CD4-positive, alpha-beta memory T cell (primary cell): ENCODE measurements at places on chromosomes 3 and 15.

- peaks cover 13% of the 10 kb centered on the region for H3K36me3 ChIP-seq
- H3K27ac ChIP-seq, result no peak overlapping the region
- no peak for DNase-seq
- no peaks in the 10 kb centered on the region for H3K27me3 ChIP-seq
- no peaks in the 10 kb centered on the region for H3K4me1 ChIP-seq
Measured at GRCh38 chr3:52570076-52570475, 33.7 kb downstream of the UQCC5 start.

DNA sequence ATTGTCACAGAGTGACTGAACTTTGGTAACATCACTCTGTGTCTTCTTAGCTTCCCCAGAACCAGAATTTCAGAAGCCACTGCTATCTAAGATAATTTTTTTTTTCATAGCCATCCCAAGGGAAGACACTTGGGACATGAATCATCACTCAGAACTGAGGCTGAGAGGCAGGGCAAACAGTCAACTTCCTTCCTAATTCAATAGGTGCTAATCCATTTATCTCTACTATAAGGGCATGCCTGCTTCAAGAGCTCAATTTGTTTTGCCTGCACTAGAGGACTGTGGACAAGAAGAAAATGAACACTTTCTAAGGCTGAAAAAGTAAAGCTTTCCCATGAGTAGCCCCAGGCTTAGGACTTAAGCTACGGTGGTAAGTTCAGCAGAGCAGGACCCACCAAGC, 56.7 kb upstream of the MYRIP start:
- H3K27me3 ChIP-seq, result no peaks in the 10 kb centered on the region
- no peaks in the 10 kb centered on the region for H3K36me3 ChIP-seq
- no peaks in the 10 kb centered on the region for H3K4me1 ChIP-seq
- no peak overlapping the region for H3K4me3 ChIP-seq
- no peak for DNase-seq
- H3K27ac ChIP-seq, result no peak overlapping the region

DNA sequence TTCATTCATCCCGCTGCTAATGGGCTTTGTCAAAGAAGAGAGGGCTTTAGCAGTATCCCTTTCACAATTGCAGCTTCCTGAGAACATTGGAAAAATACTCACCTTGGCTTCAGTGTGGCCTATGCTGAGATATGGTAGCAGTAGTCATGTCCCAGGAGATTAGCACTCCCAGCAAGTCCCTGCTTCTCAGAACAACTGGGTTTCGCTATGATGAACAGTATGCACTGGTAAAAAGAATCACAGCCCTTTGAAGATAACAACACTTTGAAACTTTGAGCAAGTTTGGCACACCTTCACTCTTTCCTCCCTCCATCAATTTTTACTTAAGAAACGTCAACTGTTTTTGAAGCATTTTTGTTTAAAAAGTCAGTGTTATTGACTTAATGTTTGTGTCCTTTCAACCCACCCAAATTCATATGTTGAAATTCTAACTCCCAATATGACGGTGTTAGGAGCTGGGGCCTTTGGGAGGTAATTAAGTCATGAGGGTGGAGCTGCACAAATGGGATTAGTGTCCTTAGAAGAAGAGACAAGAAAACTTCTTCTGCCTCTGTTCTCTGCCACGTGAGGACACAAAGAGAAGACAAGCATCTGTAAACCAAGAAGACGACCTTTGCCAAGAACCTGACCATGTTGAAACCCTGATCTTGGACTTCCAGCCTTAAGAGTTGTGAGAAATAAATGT, 17.8 kb upstream of the PLSCR4 start:
- no peak overlapping the region for H3K4me3 ChIP-seq
- no peaks in the 10 kb centered on the region for H3K36me3 ChIP-seq
- no peaks in the 10 kb centered on the region for H3K4me1 ChIP-seq
- no peak overlapping the region for H3K27ac ChIP-seq

- peaks cover 8% of the 10 kb centered on the region for H3K4me1 ChIP-seq
- no peaks in the 10 kb centered on the region for H3K27me3 ChIP-seq
- DNase-seq, result no peak
- peak overlapping the region; percentile 66 for H3K4me3 ChIP-seq
- no peaks in the 10 kb centered on the region for H3K36me3 ChIP-seq
Measured at GRCh38 chr3:123067689-123068600, 1.1 kb downstream of the PDIA5 start.

DNA sequence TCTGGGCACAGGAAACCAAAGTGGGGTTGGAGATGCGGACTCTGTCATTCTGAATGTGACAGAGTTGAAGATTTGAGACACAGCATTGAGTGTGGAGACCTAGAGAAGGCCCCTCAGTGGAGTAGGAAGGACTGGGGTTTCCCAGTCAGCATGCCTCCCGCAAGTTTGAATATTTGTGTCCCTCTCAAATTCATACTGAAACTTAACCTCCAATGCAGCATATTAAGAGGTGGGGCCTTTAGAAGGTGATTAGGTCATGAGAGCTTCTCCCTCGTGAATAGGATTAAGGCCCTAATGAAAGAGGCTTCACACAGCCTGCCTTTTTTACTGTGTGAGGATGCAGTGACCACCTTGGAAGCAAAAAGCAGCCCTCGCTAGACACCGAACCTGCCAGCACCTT, 8.0 kb downstream of the HDDC3 start:
- peaks cover 6% of the 10 kb centered on the region for H3K4me1 ChIP-seq
- DNase-seq, result no peak
- no peaks in the 10 kb centered on the region for H3K27me3 ChIP-seq
- no peak overlapping the region for H3K27ac ChIP-seq

- no peaks in the 10 kb centered on the region for H3K36me3 ChIP-seq
- H3K4me1 ChIP-seq, result no peaks in the 10 kb centered on the region
- H3K4me3 ChIP-seq, result no peak overlapping the region
- DNase-seq, result no peak
Measured at GRCh38 chr3:21919383-21919782, 168.4 kb upstream of the ZNF385D start.

GRCh38 chr3:5874931-5875341, 687.4 kb downstream of the EDEM1 start:
- H3K36me3 ChIP-seq, result no peaks in the 10 kb centered on the region
- H3K4me1 ChIP-seq, result no peaks in the 10 kb centered on the region
- DNase-seq, result no peak
- no peak overlapping the region for H3K27ac ChIP-seq
- no peak overlapping the region for H3K4me3 ChIP-seq

GRCh38 chr3:88235102-88235501, 85.3 kb downstream of the C3orf38 start:
- no peak overlapping the region for H3K27ac ChIP-seq
- H3K4me1 ChIP-seq, result no peaks in the 10 kb centered on the region
- H3K4me3 ChIP-seq, result no peak overlapping the region
- H3K27me3 ChIP-seq, result no peaks in the 10 kb centered on the region

DNA sequence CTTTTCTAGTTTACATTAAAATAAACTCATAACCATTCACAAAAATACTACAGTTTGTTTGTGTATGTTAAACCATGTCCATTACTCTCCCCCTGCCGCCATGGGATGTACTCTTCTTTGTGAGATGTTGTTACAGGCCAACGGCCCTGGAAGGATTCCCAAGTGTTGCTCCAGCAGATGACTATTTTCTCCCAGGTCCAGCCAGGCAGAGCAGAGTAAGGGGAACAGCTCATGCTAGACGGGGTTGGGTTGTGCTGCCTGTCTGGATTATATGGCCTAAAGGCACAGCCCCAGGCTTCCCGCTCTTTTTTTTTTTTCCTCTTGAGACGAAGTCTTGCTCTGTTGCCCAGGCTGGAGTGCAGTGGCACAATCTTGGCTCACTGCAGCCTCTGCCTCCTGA, 24.5 kb upstream of the SLCO2A1 start:
- no peak overlapping the region for H3K4me3 ChIP-seq
- no peak overlapping the region for H3K27ac ChIP-seq
- no peak for DNase-seq
- H3K4me1 ChIP-seq, result no peaks in the 10 kb centered on the region
